ENCODE measurements at places on chromosomes 12 and 14. TPM values are rescaled to one million over a fixed set of nuclear protein-coding genes. Genes with fewer than 3 reads are reported as not detected.

DNA sequence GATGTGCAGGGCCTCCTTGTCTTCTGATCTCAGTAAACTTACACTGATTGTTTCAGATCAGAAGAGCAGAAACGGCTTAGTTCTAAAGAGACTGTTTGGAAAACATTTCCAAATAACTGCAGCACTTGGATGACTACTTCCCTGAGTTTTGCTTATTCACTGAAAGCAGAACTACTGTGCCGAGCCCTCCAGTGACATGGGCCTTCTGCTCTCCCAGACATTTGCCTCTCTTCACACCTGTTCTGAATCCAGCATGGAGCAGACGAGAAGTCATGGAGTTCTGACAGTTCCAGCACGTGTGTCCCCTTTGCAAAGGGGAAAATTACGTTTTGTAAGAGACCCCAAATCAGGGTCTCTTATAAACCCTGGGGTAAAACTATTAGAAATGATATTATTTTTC lies 31.4 kb downstream of the ETNK1 start:
- no peak for DNase-seq

- no peak for DNase-seq
Measured at GRCh38 chr14:93493054-93493453, 62.3 kb downstream of the UNC79 start.

DNA sequence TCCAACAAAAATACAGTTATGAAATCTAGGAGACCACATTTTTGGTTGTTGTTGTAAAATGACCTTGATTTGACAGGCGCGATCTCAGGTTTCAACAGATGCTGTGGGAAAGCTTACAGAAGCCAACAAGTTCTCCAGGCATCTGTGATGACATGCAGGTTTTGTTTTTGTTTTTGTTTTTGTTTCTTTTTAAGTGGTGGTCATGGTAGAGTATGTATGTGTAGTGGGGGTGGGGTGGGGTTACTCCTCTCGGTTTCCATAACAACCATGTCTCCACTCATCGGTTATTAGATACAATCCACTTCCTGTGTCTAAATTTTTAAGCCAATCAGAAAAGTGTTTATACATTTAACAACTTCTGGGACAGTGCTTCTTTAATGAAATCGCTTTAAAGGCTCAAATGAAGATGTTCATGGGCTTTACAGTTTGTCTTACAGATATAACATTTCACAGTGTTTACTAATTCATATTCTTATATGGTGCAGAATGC lies 199.9 kb upstream of the FOXN3 start:
- no peak for DNase-seq

GRCh38 chr14:33880330-33880729 lies 70.5 kb downstream of the EGLN3 start:
- no peak for DNase-seq

DNA sequence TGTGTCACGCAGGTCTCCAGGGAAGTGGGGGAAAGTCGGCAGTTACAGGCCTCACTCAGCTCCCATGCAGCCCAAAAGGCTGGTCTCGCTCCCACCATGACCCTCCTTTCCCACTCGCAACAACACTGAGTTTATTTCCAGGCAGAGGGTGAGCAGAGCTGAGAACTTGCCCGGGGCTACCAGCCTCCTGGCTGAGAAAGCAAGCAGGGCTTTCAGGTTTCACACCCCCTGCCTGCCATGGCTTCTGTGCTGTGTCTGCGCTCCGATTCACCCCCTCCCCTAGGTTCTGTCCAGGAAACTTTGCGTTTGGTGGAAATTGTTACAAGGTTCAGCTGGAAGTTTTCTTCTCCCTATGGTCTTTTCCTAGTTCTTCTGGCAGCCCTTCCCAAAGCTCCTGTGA lies 17.1 kb downstream of the OR10G2 start:
- no peak for DNase-seq

The MYBPC1 gene
- not detected for total RNA-seq

The TMEM260 gene
- total RNA-seq = 17.7 TPM

GRCh38 chr12:106025129-106025528 lies 113.6 kb downstream of the NUAK1 start:
- no peak for DNase-seq

The PAX9 gene
- 0.48 TPM for total RNA-seq

The OR6C68 gene
- not detected for total RNA-seq

GRCh38 chr12:53811606-53812005 lies 59.8 kb upstream of the CISTR start:
- DNase-seq = no peak

DNA sequence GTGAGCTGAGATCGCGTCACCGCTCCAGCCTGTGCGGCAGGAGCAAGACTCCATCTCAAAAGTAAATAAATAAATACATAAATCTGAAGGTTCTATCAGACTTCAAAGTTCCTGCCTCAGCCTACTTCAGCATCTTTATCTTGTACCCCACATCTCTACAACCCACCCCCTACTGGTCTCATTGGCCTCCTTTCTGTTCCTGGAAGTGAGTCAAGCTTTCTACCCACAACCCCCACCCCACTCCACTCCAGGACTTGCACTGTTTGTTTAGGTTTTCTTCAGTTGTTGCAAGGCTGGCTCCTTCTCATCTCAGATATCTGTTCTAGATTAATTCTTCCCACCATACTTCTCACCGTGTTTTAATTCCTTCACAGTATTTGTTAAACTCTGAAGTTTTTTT lies 714 bp upstream of the PSMC6 start:
- no peak for DNase-seq

The TAS2R8 gene
- total RNA-seq = not detected

DNA sequence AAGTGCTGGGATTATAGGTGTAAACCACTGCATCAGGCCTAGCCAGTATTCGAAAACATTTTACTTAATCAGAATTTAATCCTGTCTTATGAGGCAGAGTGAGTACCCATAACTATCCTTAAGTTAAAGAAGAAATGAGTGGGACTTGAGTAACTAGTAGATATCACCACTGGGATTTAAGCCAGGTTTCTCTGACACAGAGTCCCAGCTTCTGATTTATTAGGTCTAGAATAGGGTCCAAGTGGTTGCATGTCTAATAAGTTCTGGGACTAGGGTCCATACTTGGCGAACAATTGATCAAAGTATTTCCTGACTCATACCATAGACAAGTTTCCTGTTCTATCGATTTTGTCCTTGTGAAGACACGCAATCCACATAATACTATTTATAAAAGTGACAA lies 18.9 kb downstream of the PTPRB start:
- DNase-seq = no peak

The KIF26A gene
- total RNA-seq = 4.6 TPM

DNA sequence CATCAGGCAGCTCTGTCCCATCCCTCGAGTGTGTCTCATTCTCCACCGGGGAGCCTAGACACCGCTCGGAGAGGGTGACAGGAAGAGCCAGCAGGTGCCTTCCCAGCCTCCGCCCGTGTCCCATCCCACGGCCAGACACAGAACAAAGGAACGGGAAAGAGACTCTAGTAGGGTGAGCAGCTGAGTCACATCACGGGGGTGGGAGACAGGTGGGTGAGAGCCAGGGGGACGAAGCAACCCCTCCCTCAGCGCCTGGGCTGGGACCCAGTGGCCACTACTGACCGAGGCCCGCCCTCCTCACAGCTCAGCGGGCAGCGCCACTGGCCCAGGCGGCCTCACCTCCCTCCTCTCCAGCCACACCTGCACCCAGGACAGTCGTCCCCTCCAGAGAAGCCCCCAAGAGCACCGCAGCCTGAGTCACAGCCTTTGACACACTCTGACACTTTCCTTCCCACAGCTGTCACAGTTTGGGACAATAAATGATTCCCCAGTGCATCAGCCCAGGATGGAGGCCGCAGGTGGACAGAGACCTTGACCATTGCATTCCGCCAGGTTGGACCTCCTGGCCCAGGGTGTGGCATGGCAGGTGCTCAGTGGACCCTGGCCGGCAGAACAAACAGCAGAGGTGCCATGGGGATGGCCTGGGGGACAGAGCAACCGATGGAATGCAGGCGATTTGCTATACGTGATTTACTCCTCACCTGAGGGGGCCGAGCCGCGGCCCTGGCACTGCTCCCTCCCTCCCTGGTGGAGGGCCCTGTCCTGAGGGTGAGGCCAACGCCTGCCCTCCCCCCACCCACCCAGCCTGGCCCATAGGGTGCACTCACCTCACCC lies 45.4 kb upstream of the GALNT9 start:
- peak; percentile 51 for DNase-seq

GRCh38 chr14:95123891-95124579 lies 33.3 kb downstream of the DICER1 start:
- DNase-seq = no peak

GRCh38 chr14:89910691-89911009 lies 43.9 kb downstream of the EFCAB11 start:
- DNase-seq = no peak

The SCYL2 gene
- total RNA-seq = 46.2 TPM

GRCh38 chr12:79057540-79057939 lies 193.0 kb downstream of the SYT1 start:
- DNase-seq = no peak

The RNF212B gene
- not detected for total RNA-seq

GRCh38 chr12:72995616-72996015 lies 723.4 kb downstream of the TRHDE start:
- DNase-seq = no peak

- DNase-seq = no peak
Measured at GRCh38 chr12:52305921-52306705, 14.8 kb upstream of the KRT81 start.

GRCh38 chr12:29943683-29944082 lies 159.9 kb upstream of the TMTC1 start:
- no peak for DNase-seq

DNA sequence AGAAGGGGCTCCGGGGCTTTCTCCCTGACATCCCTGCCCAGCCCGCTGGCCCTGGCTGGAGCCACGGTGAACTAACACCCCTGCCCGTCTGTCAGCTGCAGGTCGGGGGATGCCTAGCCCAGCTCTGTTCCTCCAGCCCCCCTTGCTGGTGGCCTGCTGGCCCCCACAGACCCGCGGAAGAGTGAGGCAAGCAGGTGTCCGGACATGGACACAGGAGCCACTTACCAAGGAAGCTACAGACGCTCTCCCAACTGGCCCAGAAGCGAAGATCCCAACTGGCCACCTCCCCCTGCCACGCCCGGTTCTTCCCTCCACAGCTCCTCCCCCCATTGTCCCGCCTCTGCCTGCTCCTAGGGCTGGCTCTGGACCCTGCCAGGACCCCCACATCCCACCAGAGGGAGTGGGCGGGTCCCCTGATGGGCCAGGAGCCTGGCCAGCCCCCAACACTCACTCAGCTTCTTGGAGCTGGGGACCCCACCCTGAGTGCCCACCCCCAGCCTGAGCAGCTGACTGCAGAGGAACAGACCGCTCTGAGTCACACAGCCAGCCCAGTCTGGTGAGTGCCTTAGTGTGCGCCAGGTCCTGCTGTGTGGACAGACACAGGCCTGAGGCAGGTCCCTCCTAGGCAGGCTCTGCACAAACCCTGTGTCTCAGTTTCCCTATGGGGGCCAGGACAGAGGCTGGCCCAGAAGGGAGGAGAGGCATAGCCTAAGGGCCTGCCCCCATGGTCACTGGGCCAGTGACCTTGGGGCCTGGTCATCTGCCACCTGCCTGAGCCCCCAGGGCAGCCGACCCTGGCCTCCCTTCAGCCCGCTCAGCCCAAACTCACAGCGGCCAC lies 7.7 kb downstream of the AHNAK2 start:
- peak; percentile 87 for DNase-seq

GRCh38 chr14:72546344-72547016 lies 347.4 kb downstream of the DPF3 start:
- DNase-seq = no peak

DNA sequence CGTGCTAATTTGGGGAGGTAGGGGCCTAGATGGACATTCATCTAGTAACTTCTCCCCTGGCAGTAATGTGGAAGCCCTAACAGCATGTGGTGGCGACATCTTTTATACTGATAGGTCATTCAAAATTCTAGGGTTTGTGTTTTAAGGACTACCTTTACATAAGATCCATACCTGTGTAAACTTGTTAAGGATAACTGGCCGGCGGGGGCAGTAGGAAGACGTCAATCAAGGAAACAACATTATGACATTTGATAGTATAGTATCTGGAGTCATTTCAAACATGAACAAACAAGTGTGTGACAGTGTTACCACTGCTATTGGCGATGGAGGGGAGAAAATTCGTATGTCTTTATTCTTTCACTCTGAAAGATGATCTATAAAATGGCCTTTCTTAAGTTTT lies 120.0 kb downstream of the TTLL5 start:
- no peak for DNase-seq

DNA sequence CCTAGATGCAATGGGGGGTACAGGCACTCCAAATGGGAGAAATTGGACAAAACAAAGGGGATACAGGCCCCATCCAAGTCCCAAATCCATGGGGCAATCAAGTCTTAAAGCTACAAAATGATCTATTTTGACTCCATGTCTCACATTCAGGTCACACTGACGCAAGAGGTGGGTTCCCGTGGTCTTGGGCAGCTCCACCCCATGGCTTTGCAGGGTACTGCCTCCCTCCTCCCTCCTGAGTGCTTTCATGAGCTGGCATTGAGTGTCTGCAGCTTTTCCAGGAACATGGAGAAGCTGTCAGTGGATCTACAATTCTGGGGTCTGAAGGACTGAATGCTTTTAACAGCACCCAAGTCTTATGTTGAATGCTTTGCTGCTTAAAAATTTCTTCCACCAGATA lies 274.5 kb upstream of the LRIG3 start:
- no peak for DNase-seq

The ATP23 gene
- total RNA-seq = 5.4 TPM

GRCh38 chr14:92729634-92730358 lies 18.6 kb downstream of the LGMN start:
- DNase-seq = no peak

GRCh38 chr12:123058481-123058880 lies 78.0 kb downstream of the ARL6IP4 start:
- no peak for DNase-seq

DNA sequence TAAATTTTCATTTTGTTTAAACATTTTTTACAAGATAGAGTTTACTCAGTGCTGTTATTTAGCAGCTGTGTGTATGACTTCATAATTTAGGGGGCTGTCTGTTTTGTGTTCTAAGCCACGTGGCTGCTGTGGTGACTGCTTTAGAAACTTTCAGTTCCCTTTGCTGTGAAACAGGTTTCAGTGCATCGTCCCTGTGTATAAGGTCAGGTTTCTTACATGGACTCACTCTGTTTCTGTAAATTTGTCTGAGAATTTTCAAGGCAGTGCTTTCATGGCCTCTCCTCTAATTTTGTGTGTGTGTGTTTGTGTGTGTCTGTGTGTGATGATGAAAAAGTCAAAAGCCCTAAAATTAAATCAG lies 32.4 kb downstream of the BICD1 start:
- no peak for DNase-seq

The BCL7A gene
- total RNA-seq = 6.2 TPM

GRCh38 chr14:68421116-68421515 lies 371.8 kb downstream of the ZFP36L1 start:
- no peak for DNase-seq

Measured in aorta (tissue), 5 donors.